ENCODE measurements at places on chromosomes 6 and 20.

DNA sequence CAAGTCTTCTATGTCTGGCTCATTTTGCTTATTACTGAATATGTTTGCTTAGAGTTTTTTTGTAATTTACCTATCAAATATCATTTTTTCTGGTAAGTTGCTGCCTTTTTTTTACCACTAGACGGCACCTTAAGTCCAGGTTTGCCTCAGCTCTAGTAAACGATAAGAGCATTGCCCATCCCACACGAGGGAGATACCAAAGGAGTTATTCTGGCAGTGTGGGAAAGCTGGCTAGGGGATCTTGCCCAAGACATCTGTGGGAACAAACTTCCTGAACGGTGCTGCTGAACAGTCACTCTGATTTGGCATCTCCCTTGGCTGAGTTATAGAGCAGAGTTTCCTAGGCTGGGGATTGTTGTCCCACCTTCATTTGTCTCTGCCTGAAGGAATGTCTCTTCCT, 306.4 kb downstream of the COL12A1 start:
- DNase-seq, result no peak

GRCh38 chr6:25179051-25179778, 100.0 kb upstream of the CARMIL1 start:
- DNase-seq, result peak; percentile 74

DNA sequence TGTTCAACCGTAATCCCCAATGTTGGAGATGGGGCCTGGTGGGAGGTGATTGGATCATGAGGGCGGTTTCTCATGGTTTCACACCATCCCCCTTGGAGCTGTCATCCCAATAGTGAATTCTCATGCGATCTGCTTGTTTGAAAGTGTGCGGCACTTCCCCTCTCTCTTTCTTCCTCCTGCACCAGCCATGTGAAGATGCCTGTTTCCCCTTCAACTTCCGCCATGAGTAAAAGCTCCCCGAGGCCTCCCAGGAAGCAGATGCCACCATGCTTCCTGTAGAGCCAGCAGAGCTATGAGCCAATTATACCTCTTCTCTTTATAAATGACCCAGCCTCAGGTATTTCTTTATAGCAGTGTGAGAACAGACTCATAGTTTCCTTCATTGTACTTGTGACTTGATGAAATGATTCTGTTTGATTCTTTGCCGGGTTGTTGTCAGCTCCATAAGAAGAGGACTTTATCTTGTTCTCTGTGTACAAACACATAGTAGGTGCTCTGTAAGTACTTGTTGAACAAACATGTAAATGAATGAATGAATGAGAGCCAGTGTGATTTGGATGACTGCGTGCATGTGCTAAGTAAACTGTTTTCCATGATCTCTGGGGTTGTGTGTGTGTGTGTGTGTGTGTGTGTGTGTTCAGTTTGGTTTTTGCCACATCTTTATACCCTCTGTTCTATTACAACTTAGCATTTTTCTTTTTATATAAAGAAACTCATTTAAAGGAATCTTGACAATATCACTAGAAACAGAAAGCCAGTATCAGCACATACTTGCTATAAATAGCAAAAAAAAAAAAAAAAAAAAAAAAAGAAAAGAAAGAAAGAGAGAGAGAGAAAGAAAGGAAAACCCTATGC, 22.5 kb upstream of the PTGIS start:
- DNase-seq, result peak; percentile 54

GRCh38 chr20:10771435-10772140, 97.8 kb upstream of the JAG1 start:
- no peak for DNase-seq

- no peak for DNase-seq
These were observed 40.4 kb upstream of the NAA20 start for GRCh38 chr20:19976595-19977372.

Measured in activated CD4-positive, alpha-beta T cell treated with anti-CD3 and anti-CD28 coated beads, Interleukin-2, Interleukin-4, amounts not matched to agents 100 ng/mL and 50 ng/mL, durations not matched to agents 16 hours and 8 hours (primary cell).